Left colon (tissue), 2 donors: ENCODE measurements at places on chromosomes 1 and 21. TPM values are rescaled to one million over a fixed set of nuclear protein-coding genes. Genes with fewer than 3 reads are reported as not detected.

DNA sequence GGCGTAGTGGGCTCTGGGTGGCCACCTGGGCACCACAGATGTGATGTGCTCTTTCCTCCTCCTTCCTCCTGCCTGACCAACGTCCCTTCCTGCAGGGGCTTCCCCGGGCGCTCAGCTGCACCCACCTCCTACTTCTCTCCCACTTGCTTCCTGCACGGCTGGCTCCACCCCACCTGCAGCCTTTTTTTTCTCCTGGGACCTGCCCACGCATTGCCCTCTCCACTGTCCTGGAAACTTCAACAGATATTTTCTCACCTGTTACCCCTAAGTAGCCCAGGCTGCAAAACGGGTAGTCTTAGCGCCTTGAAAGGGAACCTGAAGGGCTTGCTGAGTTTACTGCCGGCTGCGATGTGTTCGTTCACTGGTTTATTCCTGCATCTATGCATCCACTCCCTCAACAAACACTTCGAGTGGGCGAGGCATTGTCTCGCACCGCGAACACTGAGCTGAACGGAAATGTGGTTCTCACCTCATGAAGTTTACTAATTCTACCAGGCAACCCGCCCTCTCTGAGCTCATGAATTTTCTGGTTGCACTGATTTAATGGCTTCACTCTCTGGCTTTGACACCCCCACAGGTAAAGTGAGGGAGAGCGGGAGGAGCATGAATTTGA is 23.6 kb downstream of the ZBTB18 start:
- DNase-seq = peak; percentile 40

- no peak for DNase-seq
Measured at GRCh38 chr1:24442764-24443163, 27.2 kb downstream of the NIPAL3 start.

GRCh38 chr1:209870151-209870831 is 42.5 kb downstream of the UTP25 start:
- DNase-seq = no peak

MAP3K21 gene
- total RNA-seq = 18.1 TPM

FMN2 gene
- total RNA-seq = 2.6 TPM

DNA sequence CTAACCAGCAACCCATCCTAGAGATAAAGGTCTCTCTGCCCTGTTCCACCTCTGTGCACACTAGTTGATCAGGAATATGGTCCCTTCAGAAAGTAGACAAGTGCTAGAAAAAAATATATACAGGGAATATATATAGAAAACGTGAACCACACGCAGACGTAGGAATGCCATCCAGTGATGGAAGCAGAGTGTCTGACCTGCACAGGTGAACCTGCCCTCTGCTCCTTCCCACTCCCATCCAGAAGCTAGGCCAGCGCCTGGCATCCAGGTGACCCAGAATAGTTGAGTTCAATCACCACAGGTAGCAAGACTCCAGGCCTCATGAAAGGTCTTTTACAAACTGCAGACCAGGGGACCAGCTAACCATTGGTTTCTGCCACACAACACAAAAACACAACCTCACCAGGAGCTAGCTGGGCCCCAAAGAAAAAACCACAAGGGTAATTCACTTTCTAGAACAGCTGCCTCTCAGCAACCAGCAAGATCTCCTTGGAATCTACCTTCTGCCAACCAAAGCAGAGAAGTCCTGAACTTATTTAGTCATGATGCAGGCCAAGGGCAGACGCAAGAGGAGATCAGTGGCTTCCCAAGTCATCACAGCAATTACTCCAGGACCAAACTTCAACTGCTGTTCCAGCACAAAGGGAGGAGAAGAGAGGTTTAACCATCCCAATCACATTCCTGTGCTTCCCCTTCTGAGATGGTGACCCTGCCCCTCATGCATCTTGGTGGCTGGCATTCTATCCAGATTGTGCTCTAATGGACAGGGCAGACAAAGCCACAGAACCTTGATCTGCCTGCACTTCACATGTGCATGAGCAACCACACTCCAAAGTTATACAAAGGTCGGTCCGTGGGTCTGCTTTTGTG is 53.0 kb downstream of the GPR161 start:
- DNase-seq = no peak

GRCh38 chr1:208179961-208180409 is 64.2 kb downstream of the PLXNA2 start:
- DNase-seq = no peak

TACSTD2 gene
- total RNA-seq = 0.37 TPM

TAS1R3 gene
- total RNA-seq = 0.67 TPM

- DNase-seq = no peak
Measured at GRCh38 chr21:45370575-45370974, 34.4 kb upstream of the COL18A1 start.

GRCh38 chr1:194795917-194796593 is 1609.6 kb upstream of the B3GALT2 start:
- no peak for DNase-seq

GRCh38 chr1:204983881-204984280 is 59.1 kb upstream of the CNTN2 start:
- no peak for DNase-seq

DNA sequence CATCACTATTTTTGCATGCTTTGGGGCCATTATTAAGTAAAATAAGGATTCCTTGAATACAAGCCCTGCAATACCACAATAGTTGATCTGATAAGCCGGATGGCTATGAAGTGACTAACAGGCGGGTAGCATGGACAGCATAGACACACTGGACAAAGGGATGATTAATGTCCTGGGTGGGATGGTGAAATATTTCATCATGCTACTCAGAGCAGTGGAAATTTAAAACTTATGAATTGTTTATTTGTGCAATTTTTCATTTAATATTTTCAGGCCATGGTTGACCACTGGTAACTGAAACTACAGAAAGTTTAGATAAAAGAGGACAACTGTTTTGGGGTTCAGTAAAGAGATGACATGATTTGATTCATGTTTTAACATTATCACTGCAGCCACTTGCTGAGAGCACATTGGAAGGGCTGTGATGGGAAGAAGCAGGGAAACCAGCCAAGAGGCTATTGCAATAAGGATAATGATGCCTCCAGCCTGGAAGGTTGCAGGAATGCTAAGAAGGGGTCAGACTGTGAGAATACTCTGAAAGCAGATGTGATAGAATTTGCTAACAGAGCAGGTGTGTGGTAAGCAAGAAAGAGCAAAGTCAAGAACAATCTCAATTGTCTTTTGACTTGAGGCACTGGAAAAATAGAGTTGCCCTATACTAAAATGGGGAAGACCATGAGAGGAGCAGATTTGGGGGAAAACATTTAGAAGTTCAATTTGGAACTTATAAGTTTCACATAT is 62.5 kb upstream of the TNFSF4 start:
- no peak for DNase-seq

DNA sequence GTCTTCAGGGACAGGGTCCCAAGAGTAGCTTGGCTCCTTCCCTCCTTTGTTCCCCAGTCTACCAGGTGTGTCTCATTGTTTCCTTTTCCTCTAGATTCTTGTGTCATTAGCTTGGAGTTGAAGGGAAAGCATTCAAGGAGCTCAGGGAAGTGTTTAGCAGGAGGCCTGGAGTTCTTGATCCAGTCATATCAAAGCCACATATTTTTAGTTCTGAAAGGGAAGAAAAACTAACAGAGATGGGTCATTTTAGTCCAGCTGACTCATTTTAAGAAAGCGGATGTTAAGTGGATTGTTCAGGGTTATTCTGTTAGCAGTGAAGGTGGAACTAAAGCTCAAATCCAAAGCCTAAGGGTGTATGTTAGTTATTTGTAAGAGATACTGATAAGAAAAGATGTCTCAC is 721 bp downstream of the C1orf54 start:
- DNase-seq = no peak

DNA sequence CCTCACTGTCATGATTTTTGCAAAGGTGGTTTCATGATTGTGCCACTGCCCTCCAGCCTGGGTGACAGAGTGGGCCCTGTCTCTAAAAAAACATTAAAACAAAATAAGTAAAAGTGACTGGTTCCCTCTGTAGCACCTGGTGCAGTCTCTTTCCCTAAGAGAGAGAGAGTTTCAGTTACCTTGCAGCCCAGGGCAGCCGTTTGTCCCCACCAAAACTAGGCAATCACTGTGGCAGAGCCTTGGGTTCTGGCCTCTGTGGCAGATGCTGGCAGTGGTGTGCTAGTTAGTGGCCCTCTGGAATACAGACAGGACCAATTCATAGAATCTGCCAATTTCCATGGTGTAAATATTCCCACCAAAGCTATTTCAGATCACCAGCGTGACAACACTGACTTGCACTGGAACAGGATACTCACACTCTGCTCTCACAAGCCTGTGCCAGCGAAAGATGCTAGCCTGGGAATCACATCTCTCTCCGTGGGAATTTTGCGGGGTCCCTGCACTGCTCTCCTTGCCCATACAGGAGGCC is 108.7 kb downstream of the TLR5 start:
- no peak for DNase-seq

- no peak for DNase-seq
Measured at GRCh38 chr1:6509220-6509918, 17.9 kb upstream of the PLEKHG5 start.

SEC16B gene
- 4.7 TPM for total RNA-seq

KRTAP19-1 gene
- not detected for total RNA-seq

DNA sequence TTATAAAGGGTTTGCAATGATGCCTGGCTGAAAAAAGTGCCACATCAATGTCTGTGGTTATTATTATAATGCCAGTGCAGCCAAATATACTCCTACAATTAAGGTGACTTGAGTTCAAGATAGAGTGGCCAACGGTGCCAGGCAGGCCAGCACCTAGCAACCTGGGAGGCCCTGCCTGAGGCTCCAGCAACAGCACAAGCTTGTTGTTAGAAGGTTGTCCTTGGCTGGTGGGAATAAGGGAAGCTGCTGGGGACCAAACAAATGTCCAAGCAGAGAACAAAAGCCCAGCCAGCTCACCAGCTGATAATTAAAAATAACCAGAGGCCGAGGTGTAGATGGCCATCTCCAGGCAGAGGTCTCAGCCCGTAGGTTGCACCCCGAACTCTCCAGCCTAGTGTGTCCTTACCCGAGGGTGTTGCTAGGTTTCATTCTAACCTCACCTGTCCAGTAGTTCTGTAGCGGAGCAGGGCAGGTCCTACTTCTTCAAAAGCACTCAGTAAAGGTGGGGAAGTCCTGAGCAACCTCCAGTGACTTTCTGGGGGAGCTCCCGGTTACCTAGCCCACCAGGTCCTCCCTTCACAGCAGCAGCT is 1.9 kb downstream of the TMPRSS2 start:
- peak; percentile 21 for DNase-seq

PGD gene
- 68.0 TPM for total RNA-seq

DNA sequence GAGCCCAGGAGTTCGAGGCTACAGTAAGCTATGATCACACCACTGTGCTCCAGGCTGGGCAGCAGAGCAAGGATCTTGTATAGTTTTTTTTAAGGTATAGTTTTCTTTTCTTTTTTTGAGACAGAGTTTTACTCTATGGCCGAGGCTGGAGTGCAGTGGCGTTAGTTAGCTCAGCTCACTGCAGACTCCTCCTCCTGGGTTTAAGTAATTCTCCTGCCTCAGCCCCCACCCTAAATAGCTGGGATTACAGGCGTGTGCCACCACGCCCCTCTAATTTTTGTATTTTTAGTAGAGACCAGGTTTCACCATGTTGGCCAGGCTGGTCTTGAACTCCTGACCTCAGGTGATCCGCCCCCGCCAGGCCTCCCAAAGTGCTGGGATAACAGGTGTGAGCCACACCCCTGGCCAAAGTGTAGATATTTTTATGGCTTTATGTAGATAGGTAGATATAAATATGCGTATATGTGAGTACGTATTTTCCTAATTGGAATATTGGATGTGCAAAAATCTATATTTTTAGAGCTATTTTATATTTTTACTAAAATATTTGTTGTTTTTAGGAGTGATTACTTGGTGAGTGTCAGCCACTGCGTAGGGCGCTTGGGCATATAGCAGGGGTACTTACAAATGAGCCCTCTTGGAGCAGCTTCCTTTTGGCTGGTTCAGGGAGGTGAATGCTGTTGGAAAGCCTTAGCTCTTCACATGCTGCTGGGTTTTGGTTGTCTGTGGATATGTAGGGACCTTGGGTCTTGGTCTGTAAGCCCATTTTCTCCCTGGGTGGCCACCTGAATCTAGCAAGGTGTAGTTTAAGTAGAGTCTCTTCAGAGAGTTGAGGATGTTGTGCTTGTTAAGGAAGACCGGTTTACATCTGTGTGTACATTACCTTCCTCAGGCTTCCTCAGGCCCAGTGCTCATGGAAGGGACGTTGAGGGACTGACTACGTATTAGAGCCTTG is 9.5 kb downstream of the KDM4A start:
- DNase-seq = no peak

DNA sequence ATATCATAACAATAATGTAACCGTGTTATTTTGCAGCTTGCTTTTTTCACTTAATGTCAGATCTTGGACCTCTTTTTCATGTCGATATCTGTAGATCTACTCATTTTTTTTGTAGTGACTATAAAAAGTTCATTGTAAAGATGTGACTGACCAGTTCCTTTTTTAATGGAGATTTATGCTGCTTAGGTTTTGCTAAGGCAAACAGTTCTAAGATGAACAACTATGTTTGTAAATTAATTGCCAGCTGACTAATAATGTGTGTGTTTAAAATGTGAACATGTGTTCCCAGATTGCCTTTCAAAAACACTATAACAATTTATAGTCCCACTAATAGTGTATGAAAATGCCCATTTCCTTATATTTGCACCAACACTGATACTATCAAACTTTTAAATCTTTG is 18.1 kb upstream of the EPS8L3 start:
- no peak for DNase-seq

LRRN2 gene
- 5.6 TPM for total RNA-seq

GRCh38 chr1:168830562-168830961 is 101.6 kb upstream of the DPT start:
- DNase-seq = no peak
